ENCODE measurements at places on chromosomes 3 and 15.

DNA sequence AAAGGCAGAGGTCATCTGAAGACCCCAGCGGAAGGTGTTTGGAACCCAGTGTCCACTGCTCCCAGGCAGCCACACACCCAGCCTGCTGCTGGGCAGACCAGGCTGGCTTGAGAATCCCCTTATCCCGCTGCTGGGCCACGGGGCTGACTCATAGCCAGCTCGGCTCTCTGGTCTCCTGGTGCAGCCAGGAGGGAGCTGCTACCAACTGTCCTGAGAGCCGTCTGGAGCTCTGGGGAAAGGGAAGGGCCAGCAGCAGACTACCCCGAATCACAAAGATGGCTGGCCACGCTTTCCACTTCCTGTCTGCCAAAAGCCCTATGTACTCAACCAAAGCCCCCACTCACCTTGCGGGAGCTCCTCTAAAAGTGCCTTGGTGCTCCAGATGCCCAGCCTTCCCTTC lies 38.3 kb downstream of the WHAMM start:
- no peak for DNase-seq

GRCh38 chr15:60473135-60473534 lies 5.8 kb downstream of the ICE2 start:
- no peak for DNase-seq

DNA sequence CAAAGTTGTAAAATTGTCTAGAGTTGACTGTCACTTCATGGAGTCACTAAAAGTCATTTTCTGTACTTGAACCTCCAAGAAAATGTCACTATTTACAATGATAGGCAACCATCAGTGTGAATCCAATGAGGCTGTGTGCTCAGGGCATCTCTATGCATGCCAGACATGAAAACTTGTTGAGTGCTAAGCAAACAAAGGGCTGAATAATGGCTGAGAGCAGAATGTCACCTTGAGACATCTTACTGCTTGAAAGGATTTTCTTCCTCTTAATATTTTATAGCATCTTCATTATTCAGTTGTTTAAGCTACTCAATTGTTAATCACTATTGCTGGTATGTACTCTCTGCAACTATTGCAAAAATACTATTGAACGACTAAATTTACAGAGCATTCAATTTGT lies 184.7 kb downstream of the PLCH1 start:
- no peak for DNase-seq

- no peak for DNase-seq
These were observed 28.6 kb upstream of the PLXNA1 start for GRCh38 chr3:126954141-126954842.

- no peak for DNase-seq
These were observed 74.0 kb upstream of the LIPC start for GRCh38 chr15:58357529-58358476.

DNA sequence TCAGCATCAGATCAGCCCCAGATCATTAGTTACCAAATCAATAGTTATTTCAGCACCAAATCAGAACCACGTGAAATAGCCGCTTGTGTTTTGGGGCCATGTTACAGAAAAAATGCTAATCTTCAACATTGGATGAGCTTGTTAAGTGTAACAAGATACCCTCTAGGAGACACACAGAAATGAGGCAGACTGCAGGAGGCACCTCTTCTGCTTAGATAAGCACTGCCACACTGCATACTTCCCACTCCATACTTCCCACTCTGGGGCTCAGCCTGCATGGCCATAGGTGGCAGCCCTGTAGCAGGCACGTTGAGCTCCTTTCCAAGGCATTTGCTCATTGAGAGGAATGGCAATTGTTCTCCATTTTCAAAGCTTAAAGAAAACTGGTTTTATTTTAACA lies 73.3 kb downstream of the CHCHD6 start:
- peak; percentile 28 for DNase-seq

DNA sequence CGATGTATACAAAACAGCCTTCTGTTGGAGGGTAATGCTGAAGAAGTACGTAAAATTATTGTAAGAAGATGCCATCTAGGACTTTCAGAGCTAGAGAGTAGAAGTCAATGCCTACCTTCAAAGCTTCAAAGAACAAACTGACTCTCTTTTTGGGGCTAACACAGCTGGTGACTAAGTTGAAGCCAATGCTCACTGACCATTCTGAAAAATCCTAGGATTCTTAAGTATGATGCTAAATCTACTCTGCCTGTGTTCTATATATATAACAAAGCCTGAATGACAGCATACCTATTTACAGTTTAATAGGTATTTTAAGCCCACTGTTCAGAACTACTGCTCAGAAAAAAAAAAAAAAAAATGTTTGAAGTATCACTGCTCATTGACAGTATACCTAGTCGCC lies 18.9 kb downstream of the ADPGK start:
- no peak for DNase-seq

- DNase-seq = no peak
These were observed 86.4 kb upstream of the ARRDC4 start for GRCh38 chr15:97874139-97874538.

DNA sequence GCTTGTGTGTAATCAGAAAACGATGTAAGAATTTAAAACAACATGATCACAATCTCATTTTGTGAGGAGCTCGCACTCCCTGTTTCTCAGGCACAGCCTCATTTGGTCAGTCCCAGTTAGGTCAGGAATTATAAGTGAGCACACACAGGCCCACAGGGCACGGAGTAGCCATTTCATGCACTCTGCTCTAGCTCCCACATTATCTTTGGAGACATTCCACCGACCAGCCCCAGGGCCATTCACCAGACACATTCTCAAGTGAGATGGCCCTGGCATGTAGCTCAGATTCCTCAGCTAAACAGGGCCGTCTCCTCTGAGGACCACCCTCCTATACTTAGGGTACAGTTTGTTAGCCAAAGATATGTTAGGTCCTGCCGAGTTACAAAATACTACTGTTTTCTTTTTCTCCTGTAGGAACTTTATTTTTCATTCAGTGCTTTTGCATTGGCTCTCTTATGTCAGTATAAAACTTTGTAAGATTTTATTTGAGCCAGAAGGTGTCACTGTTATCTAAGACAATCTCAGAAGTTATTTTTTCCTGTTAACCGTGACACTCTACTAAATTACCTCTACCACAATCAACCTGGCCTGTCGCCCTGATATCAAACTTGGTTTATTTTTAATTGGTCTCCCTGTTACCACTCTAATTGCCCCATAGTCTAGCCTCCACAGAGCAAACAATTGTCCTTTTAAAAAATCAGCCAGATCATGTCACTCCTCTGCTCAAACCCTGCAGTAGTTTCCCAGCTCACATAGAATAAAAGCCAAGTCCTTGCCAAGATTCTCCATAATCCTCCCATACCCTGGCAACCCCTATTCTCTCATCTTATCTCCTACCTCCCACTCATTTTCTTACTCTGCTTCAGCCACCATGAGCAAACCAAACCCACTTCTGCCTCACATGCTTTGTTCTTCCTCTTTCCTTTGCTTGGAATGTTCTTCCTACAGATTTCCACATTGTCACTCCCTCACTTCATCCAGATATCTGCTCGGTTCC lies 105.7 kb downstream of the PPP2R3A start:
- DNase-seq = no peak

GRCh38 chr3:38117748-38118420 lies 19.0 kb downstream of the ACAA1 start:
- no peak for DNase-seq

Measured in NCI-H2171 (cell line).